Daoy (cell line): ENCODE measurements at places on chromosomes 11 and 22. TPM values are rescaled to one million over a fixed set of nuclear protein-coding genes. Genes with fewer than 3 reads are reported as not detected.
A peak's percentile ranks its signal among the peaks of the same experiment; 100 is the strongest.

TCN2 gene
- 0.12 and 2.0 TPM in 2 replicates for total RNA-seq

SYNGR1 gene
- 1.4 and 2.7 TPM in 2 replicates for total RNA-seq

FIBIN gene
- 0.11 and 0.60 TPM in 2 replicates for total RNA-seq

RCOR2 gene
- total RNA-seq, result 0.36 and 0.80 TPM in 2 replicates

DCDC1 gene
- total RNA-seq, result 0.23 and 1.0 TPM in 2 replicates

TLCD5 gene
- 5.7 and 11.4 TPM in 2 replicates for total RNA-seq

ABCG4 gene
- total RNA-seq, result not detected in 2 replicates

OR4C46 gene
- total RNA-seq, result not detected in 2 replicates

MRPL49 gene
- 63.2 and 68.2 TPM in 2 replicates for total RNA-seq

GSTT2B gene
- total RNA-seq, result 0.68 and 0.91 TPM in 2 replicates

AGBL2 gene
- total RNA-seq, result 0.42 and 1.3 TPM in 2 replicates

OR4D6 gene
- not detected in 2 replicates for total RNA-seq

GRCh38 chr11:67732045-67732787 is 57.8 kb upstream of the ALDH3B2 start:
- DNase-seq, result peak; percentile 66

DNA sequence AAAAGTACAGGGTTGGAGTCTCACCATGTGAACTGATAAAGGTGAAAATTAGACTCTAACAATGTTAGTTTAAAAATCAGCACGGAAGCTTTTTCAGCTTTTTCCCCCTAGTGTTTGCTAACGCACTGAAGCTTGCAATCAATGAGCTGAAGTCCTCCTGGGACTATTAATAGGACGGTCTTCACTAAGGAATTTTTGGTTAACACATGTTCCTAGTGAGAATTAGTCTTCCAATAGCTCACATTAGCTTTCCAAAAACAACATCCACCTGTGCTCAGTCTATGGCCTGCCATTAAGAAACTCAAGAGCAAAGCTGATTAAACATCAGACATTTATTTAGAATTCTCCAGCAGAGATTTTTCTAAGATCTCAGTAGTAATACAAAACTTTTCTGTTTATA is 26.7 kb upstream of the DDI1 start:
- DNase-seq, result no peak

DNA sequence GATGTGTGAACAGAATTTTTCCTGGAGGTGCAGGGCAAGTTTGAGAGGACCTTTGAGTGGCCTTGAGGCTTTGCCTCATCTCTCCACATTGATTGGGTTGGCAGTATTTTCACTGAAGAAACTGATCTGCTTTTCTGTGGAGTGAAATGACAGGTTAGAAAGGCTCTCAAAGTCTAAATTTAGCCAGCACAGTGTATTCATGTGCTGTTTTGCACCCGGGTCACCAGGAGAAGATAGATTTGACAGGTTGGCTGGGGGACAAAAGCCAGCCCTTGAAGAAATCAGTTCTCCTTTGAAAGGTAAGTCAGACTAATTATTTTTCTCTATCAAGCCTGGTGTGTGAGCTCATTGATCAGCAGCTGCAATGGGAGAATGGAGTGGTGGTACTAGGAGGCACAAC is 152.9 kb downstream of the DBX1 start:
- DNase-seq, result no peak

- no peak for DNase-seq
Observed at GRCh38 chr11:107014871-107015270, 3.4 kb downstream of the GUCY1A2 start.

DNA sequence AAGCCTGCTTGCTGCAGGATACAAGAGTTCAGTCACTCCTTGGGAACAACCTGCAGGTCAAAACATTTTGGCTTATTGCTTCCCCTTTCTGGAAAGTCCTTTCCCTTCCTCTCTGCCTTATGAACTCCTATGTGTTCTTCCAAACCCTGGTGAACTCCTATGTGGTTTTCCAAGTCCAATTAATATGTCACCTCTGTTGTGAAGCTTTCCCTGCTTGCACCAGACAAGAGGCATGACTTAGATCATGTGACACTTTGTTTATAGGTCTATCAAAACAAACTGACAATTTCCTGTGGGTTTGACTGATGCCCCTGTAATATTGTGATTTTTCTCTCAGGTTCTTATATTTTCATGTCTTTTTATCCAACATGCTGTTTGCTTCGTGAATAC is 64.2 kb downstream of the ENDOD1 start:
- DNase-seq, result no peak

DNA sequence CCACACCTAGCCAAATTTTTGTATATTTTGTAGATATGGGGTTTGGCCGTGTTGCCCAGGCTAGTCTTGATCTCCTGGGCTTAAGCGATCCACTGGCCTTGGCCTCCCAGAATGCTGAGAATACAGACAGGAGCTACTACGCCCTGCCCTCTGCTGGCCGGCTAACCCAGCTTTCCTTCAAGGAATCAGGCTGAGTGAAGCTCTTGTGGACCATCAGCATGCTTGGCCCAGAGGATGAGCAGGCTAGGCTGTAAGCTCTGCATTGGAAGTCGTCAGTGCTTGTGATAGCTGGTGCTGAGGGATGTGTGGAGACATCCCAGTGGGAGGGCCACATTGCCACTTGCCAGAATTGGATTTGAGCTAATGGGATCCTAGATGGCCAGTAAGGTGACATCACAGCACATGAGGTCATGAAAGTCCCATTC is 60.6 kb downstream of the MED15 start:
- no peak for DNase-seq

- no peak for DNase-seq
Observed at GRCh38 chr11:15884777-15885540, 471.4 kb downstream of the SOX6 start.

DNA sequence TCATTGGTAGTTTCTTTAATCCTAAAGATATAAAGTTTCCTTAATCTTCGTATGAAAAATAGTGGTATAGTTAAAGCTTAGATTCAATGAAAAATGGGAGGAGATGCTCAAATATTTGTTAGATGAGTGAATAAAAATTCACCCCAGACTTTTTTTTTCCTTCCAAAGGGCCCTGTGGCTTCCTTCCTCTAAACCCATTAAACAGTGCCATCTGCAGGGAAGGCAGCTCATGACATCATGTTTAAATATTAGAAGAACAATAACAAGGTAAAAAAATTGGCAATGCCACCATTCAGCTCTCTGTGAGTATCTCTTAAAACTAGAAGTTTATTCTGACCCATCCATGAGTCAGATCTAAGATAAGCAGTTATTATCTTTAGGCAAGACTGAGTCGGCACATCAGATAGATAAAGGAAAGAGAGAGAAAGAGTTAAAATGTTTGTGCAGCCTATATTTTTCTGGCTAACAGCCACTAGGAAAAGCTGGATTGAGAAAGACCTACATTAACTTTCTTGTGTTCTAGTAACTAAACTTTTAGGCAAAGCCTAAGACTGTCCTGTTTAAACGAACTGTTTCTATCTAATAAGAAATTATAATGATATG is 19.1 kb upstream of the OOSP1 start:
- peak; percentile 49 for DNase-seq

GRCh38 chr11:26584818-26585217 is 12.8 kb upstream of the MUC15 start:
- DNase-seq, result no peak

DNA sequence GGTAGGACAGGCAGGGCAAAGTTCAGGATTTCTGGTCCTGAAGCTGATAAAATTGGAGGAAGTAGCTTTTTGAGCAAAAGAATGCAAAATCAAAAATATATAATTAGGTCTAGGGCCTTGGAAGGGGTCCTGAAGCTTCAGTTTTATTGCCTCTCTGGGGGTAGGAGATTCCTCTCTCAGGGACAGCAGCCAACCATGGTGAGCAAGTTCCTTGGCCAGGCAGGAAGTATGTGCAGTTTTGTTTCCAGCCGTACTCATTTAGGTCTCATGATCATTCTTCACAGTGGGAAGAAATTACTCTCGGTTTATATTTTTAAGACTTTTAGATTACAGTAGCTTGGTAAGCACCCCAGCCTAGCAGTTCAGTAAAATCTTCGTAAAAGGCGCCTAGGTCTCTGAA is 2.9 kb upstream of the RAB38 start:
- peak; percentile 19 for DNase-seq

GRCh38 chr11:79265756-79266322 is 175.0 kb downstream of the TENM4 start:
- no peak for DNase-seq

GRCh38 chr11:43819926-43820325 is 60.7 kb upstream of the ALKBH3 start:
- DNase-seq, result no peak

DNA sequence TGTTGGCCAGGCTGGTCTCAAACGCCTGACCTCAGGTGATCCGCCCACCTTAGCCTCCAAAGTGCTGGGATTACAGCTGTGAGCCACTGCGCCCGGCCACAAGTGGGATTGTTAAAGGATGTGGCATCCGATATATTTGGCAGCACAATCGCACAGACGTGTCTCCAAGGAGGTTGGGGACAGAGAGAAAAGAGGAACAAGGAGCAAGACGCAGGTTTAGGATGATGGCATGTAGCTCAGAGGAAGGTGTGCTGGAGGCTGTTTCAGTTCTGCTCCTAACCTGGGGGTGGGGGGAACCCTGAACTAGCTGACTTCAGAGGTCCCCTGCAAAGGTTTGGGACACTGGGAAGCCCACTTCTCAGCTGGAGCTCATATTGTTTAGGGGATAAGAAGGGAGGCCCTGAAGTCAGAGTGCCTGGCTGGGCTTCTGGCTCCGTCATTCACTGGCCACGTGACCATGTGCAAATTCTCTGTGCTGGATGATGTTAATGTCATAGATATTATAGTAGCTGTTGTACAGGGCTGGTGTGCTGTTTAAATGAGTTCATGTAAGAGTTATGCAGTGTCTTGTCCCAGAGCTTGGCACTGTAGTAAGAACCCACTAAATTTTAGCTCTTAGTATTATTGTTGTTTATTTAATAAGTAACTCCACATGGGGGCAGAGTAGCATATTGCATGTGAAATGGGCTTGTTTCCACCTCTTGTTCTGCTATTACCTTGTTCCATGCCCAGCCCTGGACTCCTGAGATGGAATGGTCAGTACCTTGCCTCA is 129.7 kb downstream of the ST3GAL4 start:
- DNase-seq, result no peak

DNA sequence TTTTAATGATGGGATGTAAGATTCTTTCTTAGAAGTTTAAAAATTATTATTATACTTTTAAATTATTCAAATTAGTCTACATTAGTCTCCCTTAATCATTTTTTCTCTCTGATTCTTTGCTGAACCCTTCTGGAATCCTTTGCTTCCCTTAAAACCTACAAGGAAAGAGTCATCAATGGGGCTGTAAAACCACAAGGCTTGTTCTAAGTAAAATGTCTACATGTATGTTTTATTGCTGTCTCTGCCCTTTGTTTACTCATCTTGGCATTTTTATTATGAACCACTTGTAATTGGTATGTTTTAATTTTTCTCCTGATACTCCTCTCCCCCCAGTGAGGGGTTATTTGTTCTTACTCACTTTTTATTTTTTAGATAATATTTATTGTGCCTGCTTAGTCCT is 27.4 kb downstream of the FAR1 start:
- DNase-seq, result no peak

GRCh38 chr11:58286249-58286648 is 18.2 kb upstream of the OR10W1 start:
- no peak for DNase-seq

- DNase-seq, result no peak
Observed at GRCh38 chr11:14518820-14519219, 1.4 kb downstream of the PSMA1 start.

- no peak for DNase-seq
Observed at GRCh38 chr11:3036419-3036818, 20.8 kb downstream of the CARS1 start.

- DNase-seq, result no peak
Observed at GRCh38 chr11:65320386-65321075, 5.9 kb downstream of the CDC42EP2 start.

GRCh38 chr11:107719557-107720302 is 7.9 kb upstream of the SLN start:
- no peak for DNase-seq

DNA sequence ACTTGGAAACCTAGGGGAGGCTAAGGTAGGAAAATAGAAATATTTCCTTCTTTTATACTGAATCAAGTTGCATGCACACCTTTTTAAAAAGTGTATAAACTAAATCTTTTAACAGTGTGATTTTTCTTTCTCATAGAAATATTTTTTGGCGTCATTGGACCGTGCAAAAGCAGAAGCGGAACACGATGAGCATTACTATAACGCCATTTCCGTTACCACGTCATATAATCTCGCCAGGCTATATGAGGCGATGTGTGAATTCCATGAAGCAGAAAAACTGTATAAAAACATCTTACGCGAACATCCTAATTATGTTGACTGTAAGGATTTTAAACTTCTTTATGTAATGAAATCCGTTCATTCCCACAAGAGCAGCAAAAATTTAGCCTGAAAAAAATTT is 13.4 kb downstream of the CTR9 start:
- no peak for DNase-seq

GRCh38 chr11:44899959-44900358 is 50.7 kb downstream of the TP53I11 start:
- DNase-seq, result peak; percentile 64

DNA sequence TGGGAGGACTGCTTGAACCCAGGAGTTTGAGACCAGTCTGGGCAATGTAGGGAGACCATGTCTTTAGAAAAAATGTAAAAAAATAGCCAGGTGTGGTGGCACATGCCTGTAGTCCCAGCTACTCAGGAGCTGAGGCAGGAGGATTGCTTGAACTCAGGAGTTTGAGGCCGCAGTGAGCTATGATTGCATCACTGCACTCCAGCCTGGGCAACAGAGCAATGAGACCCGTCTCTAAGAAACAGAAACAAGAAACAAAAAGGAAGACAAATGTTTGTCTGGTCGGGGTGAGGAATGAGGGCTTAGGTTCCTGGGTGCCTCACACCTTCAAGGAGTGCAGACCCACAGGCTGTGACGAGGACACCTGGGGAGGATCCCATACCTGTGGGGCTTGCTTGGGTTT is 191.9 kb downstream of the CEP164 start:
- no peak for DNase-seq

- no peak for DNase-seq
Observed at GRCh38 chr11:37946155-37946766, 1348.2 kb upstream of the RAG2 start.

GRCh38 chr11:101478587-101479369 is 105.0 kb downstream of the TRPC6 start:
- no peak for DNase-seq

DNA sequence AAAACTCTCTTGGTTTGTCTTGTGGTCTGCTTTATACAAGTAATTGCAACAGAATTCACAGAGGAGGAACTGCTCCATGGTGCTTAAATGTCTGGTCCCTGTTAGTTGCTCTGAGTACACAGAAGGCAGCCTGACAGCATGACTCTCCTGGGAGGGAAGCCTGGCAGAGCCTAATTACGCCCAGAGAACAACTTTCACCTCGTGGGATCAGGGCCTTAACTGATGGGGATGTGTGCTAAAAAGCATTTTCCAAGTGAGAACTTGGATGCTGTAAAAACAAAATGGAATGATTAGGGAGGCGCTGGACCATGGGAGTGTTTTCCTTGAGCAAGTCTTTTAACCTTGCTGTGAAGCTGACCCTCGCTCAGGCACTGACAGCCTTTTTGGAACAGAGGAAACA is 154.0 kb upstream of the TENM4 start:
- DNase-seq, result no peak

DNA sequence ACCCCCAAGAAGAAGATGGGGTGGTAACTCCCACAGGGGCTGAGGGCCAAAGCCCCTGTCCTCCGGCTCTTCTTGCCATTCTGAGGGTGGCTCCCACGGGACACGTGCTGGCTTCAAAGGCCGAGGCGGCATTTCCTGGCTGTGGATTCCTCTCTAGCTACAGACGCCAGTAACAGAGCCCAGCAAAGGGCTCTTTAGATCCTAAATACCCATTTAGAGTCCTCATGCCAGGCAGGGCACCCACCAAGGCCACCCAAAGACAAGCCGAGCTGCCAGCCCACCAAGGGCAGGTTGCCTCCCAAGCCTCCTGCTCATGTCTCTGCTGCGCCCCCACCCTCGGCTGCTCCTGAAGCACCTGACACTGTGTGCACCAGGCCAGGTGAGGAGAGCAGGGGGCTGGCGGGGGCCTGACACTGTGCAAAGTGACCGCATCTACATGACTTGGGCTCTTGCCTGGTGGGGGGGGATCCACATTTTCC is 5.7 kb downstream of the LRFN4 start:
- no peak for DNase-seq
